ENCODE measurements at places on chromosomes 6 and 20. TPM values are rescaled to one million over a fixed set of nuclear protein-coding genes. Genes with fewer than 3 reads are reported as not detected.

DNA sequence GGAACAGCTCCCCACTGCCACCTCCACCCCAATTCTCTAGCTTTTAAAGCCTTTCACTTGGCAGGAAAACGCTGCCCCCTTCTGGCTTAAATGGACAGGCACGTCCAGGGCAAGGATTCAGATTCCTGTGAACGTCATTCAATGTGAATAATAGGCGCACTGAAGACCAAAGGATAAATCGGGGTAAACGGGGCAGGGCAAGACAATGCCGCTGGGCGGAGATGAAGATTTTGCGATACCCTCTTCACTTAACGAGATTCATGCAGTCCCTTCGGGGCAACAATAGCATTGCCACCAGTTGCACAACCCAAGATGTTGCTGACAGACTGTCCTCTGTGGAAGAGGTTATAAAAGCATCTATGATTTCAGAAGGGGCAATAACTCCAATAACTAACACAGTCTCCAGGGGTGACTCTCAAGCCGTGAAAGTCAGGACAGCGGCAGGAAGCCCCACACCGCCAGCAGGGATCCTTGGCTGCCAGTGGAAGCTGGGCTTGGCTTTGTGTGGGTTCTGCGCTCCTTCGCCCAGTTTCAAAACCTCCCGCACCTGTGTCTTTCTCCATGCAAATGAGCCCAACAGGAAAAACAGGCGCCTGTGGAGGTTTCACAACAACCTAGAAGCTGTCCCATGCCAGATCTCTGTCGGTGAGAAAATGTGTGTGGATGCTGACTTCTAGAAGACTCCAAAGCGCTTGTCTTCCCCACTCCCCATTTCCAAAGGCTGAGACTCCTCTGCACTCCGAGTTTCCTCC, 291.8 kb downstream of the BMP7 start:
- DNase-seq = no peak
- peaks cover 3% of the 10 kb centered on the region for H3K27me3 ChIP-seq
- H3K27ac ChIP-seq = no peak overlapping the region
- no peaks in the 10 kb centered on the region for H3K4me1 ChIP-seq
- H3K4me3 ChIP-seq = no peak overlapping the region

- no peak for DNase-seq
- H3K27ac ChIP-seq = no peak overlapping the region
- no peaks in the 10 kb centered on the region for H3K4me1 ChIP-seq
- no peak overlapping the region for H3K4me3 ChIP-seq
- no peaks in the 10 kb centered on the region for H3K36me3 ChIP-seq
Observed at GRCh38 chr6:39706819-39707335, 18.3 kb downstream of the KIF6 start.

Gene CCN5
- total RNA-seq = not detected

Gene C6orf118
- not detected for total RNA-seq

Gene OPN5
- not detected for total RNA-seq

DNA sequence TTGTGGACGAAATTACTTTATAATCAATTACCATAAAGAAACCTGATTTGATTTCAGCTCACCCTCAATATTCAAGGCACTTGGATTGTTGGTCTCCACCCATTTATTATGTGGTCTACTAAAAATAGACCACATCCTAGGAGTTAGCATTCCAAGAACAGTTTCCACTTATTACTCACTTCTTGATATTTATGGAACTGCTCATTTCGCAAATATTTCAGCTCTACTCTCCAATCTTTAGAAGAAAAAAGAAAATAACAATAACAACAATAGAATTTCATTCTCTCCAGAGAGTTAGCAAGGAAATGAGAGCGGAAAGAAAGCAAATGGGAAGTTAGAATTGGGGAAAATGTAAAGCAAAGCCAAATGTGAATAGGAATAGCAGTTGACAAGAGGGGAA, 26.2 kb upstream of the HDAC2 start:
- DNase-seq = no peak
- H3K4me1 ChIP-seq = no peaks in the 10 kb centered on the region
- no peak overlapping the region for H3K4me3 ChIP-seq
- H3K27ac ChIP-seq = no peak overlapping the region

DNA sequence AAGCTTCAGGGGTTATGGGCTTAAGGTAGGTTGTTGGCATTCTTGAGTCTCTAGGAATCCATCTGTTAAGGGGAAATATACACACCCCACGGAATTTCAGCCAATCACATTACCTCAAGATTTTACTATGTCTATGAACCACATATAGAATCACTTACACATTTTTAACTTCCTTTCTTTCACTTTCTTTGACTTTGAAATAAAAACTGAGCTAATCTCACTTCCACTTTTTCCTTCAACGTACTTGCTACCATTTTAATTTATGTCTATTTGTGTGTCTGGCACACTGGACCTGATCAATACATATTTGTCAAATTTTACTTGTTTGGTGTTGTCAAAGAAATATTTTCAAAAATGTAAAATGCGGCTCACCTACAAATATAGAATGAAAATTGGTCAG, 545.4 kb upstream of the JAG1 start:
- no peak overlapping the region for H3K4me3 ChIP-seq
- H3K4me1 ChIP-seq = no peaks in the 10 kb centered on the region
- DNase-seq = no peak
- H3K36me3 ChIP-seq = no peaks in the 10 kb centered on the region
- no peak overlapping the region for H3K27ac ChIP-seq
